Stimulated activated CD4-positive, alpha-beta T cell treated with anti-CD3 and anti-CD28 coated beads, Interleukin-1b, Interleukin-23, amount 100 ng/mL, for 24 hours (primary cell): ENCODE measurements at places on chromosomes 4 and X.

- no peak for DNase-seq
Observed at GRCh38 chrX:23752740-23753415, 9.8 kb upstream of the ACOT9 start.

DNA sequence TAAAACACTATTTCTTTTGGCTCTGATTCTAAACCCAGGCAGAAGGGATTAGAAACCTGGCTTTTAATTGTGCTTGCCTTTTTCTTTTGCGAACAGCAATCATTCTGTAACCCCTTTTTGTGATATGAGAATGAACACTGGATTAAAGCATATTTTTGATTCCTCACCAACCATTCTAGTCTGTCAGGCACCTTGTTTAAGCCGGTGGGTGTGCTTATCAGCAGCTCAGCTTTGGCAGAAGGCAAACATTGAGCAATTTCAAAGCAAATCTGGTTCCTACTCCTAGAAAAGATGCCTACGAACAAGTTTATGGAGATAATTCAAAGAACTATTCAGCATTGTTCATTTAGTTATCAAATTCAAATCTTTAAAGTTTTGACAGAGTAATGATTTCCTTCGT, 265.1 kb upstream of the FAM241A start:
- DNase-seq = no peak

DNA sequence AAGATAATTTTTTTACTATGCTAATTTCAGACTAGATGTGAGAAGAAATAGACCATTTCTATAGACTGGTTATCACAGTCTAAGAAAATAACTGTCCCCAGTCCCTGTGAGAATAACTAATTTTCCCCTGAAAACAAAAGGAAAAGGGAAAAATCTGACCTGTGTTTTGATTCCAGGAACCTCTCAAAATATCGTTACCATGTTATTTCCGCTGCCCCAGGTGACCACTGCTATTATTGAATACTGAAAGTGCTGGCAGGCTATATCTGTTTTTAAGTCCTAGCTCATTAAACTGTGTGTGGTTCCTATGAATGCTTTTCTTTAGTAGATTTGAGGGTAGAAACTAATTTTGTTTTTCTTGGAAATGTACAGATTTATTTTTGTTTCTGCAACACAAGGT, 83.6 kb downstream of the GAB1 start:
- DNase-seq = no peak

GRCh38 chr4:148998719-148999118, 556.5 kb upstream of the NR3C2 start:
- no peak for DNase-seq

DNA sequence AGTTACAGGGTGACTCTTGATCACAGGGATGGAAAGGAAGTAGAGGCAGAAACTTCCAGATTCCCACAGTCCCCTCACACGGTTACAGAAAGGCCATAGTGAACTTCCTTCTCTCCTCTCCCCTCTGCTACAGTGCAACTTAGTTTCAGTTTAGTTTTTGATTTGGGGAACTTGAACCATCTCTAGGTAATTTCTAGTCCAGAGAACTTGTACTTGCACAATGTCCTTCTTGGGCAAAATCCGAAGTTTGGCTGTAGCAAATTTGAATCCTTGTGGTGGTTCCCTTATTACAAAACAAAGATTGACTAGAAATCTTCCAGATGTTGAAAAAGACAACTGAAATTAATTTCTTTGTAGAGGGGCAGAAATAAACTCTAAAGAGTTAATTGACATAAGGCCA, 1.2 kb upstream of the BLTP1 start:
- DNase-seq = no peak

GRCh38 chrX:6505960-6506359, 29.0 kb downstream of the VCX3A start:
- no peak for DNase-seq

- DNase-seq = no peak
Observed at GRCh38 chr4:676871-677235, 2.5 kb downstream of the MYL5 start.

GRCh38 chr4:120850018-120850599, 72.4 kb downstream of the PRDM5 start:
- no peak for DNase-seq

- no peak for DNase-seq
Observed at GRCh38 chrX:143025628-143026027, at the start of gene SPANXN4. TSS of gene SPANXN4 (plus strand) at chrX:143025928. CDS start at chrX:143026015, 87 bp downstream.

- DNase-seq = no peak
Observed at GRCh38 chrX:118536687-118537461, 41.3 kb downstream of the DOCK11 start.

GRCh38 chr4:100147198-100147597, 43.1 kb downstream of the DDIT4L start:
- no peak for DNase-seq

GRCh38 chr4:64718091-64718490, 308.8 kb upstream of the TECRL start:
- no peak for DNase-seq

DNA sequence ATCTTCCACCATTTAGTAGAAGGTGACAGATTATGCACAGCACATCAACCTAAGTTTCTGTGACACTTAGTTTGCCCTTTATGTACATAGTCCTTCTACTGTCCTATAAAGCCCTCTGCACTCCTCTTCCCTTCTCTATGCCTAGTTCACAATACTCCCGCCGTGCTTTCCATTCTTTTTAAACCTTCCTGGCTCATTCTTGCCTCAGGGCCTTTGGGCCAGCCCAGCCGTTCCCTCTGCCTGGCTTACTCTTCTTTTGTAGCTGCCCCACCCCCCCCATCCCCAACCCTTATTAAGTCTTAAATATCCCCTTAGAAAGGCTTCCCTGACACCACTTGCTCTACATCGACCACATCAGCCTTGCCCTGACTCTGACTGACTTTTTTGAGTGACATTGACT, 33.0 kb downstream of the SGMS2 start:
- no peak for DNase-seq

DNA sequence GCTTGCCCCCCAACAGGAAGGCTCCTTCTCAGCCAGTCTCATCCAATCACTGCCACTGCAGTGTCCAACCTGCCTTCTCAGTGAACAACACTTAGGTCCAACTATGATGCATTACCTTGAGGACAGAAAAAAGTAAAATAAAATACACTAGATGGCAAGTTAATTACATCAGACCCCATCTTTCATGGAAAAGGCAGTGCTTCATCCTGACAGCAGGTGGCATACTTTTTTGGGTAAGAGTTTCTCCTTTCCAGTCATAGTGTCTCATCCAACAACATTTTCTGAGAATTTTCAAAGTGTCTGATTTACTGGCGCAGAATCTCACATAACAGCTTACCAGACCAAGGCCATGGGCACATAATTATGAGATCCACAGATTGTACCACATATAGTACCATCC, 1742.8 kb downstream of the PCDH7 start:
- DNase-seq = no peak

DNA sequence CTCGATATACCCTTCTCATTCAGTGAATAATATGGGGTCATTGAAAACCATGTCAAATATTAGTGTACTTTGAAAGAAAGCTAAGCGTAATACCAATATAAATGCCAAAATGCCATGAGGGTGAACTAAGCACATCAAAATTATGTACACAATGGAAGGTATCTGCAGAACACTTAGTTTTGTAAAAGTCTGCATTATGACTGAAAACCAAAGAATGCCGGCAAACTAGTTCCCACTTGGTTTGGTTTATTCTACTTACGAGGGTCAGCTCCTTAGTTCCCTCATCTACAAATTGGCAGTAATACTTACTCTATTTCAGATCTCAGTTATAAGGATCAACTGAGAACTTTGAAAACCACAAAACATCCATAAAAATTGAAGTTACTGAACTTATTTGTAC, 27.3 kb downstream of the RPS6KA6 start:
- no peak for DNase-seq

GRCh38 chrX:123303429-123303828, 119.4 kb downstream of the GRIA3 start:
- DNase-seq = no peak

DNA sequence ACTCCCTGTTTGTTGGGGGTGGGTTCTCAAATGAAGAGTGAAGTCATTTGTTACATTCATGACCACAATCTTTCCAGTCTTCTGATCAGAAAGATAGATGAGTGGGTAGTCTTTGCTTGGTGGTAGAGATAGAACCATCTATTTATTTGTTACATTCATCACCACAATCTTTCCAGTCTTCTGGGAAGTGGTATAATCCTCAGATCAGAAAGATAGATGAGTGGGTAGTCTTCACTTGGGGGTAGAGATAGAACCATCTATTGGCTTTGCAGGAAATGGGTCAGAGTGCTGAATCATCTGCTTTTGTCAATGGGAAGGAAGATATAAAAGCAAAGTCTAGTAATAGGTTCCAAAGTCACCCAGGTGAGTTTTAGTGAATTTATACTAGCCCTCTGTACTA, 64.2 kb upstream of the EPGN start:
- no peak for DNase-seq

GRCh38 chr4:108036213-108036612, 46.5 kb downstream of the HADH start:
- DNase-seq = no peak

- no peak for DNase-seq
Observed at GRCh38 chr4:105472871-105473323, 965 bp downstream of the PPA2 start.

DNA sequence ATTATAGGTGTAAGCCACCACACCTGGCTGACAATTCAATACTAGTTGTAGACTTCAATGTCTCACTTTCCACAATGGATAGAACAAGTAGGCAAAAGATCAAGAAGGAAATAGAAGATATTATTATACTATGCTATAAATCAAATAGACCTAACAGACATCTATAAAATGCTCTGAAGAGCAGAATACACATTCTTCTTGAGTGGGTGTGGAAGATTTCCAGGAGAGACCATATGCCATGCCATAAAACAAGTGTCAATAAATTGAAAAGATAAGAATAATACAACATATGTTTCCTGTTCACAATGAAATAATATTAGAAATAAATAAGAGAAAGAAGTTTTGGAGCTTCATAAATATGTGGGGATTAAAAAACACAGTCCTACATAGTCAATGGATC, 179.3 kb upstream of the AMOT start:
- no peak for DNase-seq

- DNase-seq = no peak
Observed at GRCh38 chr4:1910643-1911042, 39.5 kb downstream of the NSD2 start.

DNA sequence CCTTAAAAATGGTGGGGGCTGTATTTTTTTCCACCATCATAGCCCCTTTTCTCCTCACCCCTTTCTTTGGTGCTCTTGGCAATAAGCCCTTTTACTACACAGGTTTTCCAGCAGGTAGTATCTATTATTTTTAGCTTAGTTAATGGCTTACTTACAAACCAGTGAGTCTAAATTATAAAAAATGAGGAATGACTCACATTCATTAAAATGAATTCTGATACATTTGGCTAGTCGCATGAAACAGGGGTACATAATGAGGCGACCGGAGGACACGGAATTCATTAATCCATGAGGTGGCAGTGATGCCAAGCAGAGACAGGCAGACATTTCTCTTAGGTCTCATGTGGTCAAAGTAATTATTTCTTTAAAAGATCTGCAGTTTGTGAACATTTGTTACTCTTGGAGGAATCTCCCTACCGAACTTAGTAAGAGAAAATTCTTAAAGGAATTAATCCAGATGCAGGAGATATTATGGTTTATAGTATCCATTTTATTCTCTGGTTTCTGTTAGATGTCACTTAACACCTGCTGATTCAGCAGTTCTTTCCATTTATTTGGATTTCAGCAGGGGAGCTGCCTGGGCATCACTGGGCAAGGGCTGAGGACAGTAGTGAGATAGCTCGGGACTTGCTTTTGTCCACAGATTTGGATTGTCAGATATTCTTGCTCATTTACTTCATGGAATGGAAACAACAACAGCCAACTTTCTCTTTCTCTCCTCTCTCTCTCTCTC, 575.0 kb upstream of the NR3C2 start:
- DNase-seq = no peak

DNA sequence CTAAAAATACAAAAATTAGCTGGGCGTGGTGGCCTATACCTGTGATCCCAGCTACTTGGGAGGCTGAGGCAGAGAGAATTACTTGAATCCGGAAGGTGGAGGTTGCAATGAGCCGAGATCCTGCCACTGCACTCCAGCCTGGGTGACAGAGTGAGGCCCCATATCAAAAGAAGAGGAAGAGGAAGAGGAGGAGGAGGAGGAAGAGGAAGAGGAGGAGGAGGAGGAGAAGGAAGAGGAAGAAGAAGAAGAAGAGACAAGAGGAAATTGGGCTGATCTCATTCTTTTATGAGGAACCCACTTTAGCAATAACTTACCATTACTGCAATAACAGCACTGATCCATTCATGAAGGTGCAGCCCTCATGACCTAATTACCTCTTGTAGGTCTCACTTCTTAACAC, 138.9 kb upstream of the GIMD1 start:
- DNase-seq = no peak

GRCh38 chrX:20529711-20530110, 263.0 kb upstream of the RPS6KA3 start:
- no peak for DNase-seq

GRCh38 chr4:82620126-82620735, 58.4 kb upstream of the TMEM150C start:
- DNase-seq = no peak

DNA sequence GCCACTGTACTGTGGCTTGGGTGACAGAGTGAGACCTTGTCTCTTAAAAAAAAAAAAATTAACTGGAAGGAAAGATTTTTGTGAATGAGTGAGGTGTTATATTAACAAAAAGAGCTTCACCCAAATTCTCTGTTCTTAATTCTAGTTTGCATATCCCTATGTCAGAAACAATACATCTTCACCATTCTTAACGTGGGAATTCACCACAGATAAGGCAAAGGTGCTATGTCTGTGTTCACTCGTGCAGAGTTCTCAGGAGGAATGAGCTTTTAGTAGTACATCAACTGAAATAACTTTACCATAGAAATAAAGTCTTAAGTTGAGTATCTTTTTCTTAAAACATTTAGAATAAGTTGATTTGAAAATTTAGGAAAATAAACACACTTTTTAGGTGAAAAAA, 135.1 kb downstream of the RAPGEF2 start:
- DNase-seq = no peak

DNA sequence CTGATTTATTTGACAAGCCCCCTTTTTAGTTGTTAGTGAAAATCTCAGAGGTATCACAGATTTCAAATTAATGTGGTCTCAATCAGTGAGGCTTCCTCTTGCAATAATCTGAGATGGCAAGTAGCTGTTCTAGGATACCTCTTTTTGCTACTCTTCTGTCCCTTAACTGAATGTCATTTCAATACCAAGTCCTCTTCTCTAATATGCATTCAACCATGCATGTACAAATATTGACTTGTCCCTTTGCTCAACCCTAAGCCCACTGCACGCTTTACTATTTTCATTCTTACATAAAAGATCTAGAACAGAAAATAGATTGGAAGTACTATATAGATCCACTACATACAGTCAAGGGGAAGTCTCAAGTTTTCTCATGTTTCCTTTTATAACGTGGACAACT, 164.2 kb downstream of the CBR4 start:
- DNase-seq = no peak

DNA sequence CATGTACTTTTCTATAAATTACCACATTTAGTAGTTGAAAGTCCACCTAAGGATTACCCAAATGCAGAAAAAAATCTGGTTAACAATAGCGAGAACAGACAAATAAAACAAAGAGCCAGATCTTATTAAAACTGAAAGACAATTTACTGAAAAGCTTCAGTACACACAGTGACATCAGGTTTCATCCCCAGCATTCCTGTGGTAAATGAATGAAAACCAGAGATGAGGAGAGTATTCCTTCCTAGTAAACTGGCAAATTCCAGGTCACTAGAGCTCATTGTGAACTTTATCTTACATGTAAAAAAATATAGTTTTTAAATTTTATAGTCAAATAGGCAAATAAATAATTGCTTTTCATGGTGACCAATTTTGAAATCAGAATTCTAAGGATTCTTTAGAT, 1290.5 kb downstream of the ADGRL3 start:
- no peak for DNase-seq

GRCh38 chr4:143641361-143641760, 59.1 kb downstream of the FREM3 start:
- DNase-seq = no peak
